ENCODE measurements at places on chromosomes 4 and X.

DNA sequence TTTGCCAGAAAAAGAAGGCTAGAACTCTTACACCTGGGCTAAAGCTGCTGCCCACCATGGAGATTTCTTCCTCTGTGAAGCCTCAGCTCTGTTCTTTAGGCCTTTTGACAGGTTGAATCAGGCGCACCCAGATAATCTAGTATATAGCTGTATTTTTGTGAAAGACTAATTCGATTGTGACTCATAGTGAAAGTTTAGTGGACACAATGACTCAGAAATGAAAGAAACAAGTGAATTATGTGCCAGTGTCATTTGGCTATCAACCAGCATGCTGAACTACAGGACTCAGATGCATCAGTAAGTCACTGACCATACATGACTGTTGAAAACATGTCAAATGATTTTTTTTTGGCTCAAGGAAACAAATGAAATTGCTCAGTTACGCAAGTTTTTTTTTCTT, 425.4 kb downstream of the SLITRK2 start:
- no peak for DNase-seq

GRCh38 chrX:34350561-34351335, 218.6 kb upstream of the FAM47A start:
- no peak for DNase-seq

GRCh38 chrX:54048412-54048811, 4.1 kb upstream of the PHF8 start:
- no peak for DNase-seq

- no peak for DNase-seq
Observed at GRCh38 chr4:182143822-182144625, 99.2 kb upstream of the TENM3 start.

DNA sequence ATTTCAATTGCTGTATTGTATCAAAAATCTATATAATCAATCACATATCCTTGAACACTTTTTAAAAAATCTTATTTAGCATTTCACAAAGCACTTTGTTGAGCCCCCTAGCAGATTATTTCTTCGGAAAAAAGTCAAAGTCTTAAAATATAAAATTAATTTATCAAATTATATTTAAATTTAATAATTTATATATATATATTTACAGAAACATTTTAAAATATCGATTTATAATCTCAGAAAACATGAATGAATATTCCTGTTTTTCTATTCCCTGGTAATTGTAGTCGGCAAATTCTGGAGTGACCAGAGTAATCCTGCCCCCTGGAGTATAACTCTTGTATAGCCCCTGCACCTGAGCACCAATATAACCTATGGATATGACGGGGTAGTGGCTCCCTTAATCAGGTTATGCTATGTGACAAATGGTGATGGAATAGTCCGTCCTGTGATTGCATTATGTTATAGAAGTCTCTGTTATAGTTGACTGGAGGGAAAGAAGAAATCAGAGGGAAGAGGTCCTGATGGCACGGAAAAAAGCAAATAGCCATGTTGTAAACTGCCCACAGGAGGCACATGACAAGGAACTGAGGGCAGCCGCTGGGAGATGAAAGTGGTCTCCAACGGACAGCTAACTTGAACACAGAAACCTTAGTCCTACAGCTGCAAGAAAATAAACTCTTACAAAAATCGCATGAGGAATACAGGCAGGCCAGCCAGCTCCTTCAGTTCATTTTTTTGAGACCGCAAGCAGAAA, 1092.3 kb downstream of the ARAP2 start:
- DNase-seq: no peak

DNA sequence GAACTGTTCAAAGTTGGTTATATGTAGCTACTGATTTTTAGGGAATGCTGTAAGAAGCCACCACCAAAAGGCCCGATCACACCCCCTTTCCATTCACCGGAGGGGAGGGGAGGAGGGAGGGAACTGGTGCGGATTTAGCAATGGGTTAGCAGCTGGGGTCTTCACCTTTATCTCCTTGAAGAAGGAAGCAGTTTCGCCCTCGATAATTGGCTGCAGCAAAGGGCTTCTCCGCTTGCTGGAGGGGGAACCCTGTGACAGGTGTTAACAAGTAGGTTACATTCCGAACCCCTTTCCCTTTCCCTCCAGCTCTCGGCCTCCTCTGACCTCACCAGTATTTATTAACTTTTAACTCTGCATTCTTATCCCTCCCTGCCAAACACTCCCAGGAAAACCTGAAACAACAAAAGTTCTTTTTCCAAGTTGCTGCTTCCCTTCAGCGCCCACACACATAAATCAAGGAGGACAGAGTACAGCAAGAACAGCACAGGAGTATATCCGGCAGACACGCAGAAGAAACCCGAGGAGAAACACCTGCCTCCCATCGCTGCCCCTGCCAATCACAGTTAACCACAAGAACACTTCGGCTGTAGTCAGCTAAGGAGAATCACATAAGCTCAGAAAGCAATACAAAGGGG, 39.8 kb upstream of the NAP1L5 start:
- no peak for DNase-seq

DNA sequence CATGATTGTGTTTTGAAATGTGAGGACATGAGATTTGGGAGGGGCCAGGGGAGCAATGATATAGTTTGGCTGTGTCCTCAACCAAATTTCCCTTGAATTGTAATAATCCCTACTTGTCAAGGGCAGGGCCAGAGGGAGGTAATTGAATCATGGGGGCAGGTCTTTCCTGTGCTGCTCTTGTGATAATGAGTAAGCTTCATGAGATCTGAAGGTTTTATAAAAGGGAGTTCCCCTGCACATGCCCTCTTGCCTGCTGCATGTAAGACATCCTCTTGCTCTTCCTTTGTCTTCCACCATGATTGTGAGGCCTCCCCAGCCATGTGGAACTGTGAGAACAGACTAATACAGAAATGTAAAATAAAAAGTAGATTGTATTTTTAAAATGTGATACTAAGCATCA, 1294.9 kb downstream of the ADGRL3 start:
- DNase-seq: no peak

DNA sequence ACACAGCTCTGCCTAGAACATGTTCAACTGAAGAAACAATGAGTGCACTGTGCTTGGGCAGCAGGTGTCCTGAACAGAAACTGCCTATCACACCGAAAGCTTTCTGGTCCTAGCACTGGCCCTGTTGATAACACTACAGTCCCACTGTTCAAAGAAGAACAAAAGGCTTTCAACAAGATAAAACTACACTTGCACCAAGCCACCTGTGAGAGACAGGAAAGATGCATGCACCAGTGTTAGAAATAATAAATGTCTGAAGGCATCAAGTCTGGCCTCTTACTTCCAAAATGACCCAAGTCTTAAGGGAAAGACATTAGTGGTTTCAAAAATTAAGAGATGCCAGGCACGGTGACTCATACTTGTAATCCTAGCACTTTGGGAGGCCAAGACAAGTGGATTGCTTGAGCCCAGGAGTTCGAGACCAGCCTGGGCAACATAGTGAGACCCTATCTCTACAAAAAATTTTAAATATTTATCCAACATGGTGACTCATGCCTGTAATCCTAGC, 68.7 kb downstream of the APBB2 start:
- DNase-seq: no peak

- DNase-seq: no peak
Observed at GRCh38 chrX:74272230-74272629, 31.8 kb upstream of the ZCCHC13 start.

DNA sequence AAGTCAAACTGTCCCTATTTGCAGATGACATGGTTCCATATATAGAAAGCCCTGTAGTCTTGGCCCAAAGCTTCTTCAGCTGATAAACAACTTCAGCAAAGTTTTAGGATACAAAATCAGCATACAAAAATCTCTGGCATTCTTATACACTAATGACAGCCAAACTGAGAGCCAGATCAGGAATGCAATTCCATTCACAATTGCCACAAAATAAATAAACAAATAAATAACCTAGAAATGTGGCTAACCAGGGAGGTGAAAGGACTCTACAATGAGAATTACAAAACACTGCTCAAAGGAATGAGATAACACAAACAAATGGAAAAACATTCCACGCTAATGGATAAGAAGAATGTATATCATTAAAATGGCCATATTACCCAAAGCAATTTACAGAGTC, 52.9 kb upstream of the CXCL8 start:
- no peak for DNase-seq

- no peak for DNase-seq
Observed at GRCh38 chr4:140945106-140945505, 188.2 kb downstream of the RNF150 start.

DNA sequence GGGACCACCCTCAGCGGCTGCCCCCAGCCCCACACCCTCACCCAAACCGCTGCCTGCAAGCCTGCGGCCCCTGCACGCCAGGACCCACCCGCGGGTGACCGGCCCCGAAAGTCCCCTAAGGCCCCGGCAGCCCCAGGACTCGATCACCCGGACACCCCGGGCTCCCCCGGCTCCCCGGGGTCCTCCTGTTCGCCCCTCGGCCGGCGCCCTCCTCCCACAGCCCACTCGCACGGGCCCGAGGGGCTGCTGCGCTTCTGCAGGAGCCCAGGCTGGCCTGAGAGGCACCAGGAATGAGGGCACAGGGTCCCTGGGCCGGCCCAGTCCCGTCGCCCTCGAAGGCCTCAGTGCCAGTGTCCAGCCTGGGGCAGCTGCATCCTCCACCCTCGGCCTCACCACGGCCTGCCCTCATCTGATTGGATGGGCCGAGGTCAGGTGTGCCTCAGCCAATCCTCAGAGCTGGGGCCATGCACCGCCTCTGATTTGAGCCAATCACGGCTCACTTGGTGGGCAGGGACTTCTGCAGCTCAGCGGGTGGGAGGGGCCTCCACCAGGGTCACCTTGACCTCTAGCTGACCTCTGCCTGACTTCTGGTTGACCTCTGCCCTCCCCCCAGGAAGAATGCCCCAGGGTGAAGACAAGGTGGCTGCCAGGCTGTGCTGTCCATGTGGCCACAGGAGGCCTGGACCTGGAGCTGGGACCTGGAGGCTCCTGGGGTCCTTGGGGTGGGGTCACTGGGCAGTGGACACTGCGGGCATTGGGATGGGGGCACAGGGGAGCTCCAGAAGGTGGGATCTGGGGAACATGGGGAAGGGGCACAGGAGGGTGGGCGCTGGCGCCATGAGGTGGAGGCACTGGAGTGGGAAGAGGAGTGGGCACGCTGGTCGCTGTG, 97.6 kb upstream of the NKX1-1 start:
- no peak for DNase-seq

- no peak for DNase-seq
Observed at GRCh38 chr4:1799387-1800375, 6.6 kb downstream of the FGFR3 start.

DNA sequence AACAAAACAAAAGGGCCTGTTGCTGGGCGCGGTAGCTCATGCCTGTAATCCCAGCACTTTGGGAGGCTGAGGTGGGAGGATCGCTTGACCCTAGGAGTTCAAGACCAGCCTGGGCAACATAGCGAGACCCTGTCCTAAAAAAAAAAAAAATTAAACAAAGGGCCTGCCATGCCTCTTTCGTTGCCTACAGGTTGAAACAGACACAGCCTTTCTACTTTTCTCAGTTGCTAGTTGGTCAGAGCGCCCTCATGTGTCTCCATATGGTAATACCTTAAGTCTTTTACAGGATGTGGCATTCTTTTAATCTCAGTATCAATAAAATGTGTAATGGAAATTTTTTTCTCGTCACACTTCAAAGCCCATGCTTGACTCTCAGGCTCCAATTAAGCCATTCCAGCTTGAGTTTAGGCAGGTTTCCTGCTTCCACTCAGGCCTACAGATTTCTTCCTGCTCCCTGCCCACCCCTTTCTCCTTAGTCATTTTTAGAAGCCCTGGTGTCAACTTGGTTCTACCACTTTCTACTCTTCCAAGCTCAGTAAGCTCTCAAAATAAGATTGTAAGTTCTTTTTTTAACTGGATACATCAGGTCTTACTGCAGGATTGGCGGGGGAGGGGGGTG, 4.6 kb upstream of the SOWAHD start:
- DNase-seq: no peak

DNA sequence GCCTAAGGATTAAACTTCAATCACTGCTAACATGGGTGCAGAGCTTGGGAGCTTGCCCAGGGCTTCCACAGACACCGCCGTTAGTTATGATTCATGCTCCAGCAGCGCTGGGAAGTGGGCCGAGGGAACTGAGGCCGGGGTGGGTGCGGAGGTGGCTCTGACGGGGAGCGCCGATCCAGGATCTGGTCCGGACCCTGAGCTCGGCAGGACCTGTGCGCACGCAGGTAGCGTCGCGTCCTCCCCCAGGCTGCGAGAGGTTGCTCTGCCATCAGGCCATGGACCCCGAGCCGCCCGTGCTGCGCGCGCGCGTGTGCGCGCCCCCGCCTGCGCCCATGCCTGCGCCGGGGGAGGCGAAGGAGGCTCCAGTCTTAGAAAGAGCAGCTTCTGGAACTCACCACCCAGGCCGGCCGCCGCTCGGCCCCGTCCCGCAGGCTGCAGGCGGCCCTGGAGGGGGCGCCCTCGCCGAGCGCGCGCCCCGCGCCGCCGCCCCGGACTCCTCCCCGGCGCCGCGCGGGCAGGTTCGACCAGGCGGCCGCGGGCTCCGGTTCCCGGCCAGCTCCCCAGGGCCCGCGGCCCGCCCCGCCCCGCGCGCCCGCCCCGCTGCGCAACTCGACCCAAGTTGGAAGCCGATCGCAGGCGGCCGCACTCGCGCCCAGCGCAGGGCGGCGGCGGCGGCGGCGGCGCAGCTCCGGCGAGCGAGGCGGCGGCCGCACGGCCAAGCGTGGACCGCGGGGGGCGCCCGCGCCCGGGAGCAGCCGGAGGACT, 732 bp upstream of the ADRA2C start:
- no peak for DNase-seq

DNA sequence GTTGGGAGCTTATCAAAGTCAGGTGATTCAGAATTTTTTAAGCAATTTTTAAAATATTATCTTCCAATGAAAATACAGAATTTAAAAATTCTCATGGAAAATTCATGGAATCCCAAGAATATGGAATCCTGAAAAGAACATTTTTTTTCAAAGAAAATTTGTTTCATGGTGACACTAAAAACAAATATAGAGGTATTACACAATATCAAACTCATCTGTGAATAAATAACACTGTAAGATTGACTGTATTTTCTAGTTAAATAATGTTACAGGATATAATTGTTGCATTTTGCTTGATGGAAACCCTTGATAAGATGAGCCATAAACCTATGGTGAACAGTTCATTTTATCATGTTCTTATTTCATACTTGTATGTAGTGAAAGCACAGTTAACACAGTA, 11.4 kb downstream of the PRIMPOL start:
- no peak for DNase-seq

GRCh38 chrX:9873952-9874351, 87.7 kb downstream of the SHROOM2 start:
- no peak for DNase-seq

- DNase-seq: no peak
Observed at GRCh38 chr4:1247864-1248244, 1.1 kb downstream of the CTBP1 start.

DNA sequence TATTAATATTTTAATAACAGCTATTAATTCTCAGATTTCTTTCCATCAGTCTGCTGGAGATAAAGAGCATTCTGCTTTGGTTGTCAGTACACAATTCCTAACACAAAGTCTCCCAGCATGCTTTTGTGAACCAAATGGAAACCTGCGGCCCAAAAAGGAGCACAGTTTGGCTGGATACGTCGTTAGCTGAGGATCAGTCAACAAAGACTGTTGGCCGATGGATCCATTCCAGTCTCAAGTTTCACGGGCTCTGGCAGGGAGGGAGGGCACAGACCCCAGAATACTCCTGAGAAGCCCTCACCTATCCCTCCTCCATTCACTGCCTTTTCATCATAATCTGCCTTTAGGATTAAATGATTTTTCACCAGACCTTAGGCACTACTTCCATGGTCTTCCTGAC, 26.3 kb upstream of the PRSS48 start:
- no peak for DNase-seq

- DNase-seq: no peak
Observed at GRCh38 chr4:80767944-80768343, 262.6 kb upstream of the BMP3 start.

All from activated T-helper 1 cell treated with anti-CD3 and anti-CD28 coated beads, Interleukin-2, amount 50 U/mL, for 16 hours (primary cell).